AG04450 (cell line): ENCODE measurements at places on chromosomes 7 and 10.

DNA sequence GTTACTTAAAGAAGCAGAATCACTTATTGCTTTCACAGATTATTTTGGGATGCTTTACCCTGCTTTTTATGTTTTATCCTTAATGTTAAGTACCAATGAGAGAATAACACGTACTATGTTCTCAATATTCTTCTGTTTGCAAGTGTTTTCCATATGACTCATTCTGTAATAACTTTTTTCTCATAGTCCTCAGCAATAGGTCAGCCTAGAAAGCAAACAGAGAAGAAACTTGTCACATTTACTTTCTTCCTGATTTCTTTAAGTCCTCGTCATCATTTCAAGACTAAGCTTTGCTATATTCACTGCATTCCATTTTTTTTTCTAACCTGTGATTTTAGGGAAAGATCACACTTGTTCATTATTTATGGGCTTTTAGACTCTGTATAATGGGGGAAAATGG, 6.8 kb upstream of the AGR2 start:
- no peak for DNase-seq

GRCh38 chr10:87942884-87943527, 79.6 kb downstream of the PTEN start:
- DNase-seq, result no peak

DNA sequence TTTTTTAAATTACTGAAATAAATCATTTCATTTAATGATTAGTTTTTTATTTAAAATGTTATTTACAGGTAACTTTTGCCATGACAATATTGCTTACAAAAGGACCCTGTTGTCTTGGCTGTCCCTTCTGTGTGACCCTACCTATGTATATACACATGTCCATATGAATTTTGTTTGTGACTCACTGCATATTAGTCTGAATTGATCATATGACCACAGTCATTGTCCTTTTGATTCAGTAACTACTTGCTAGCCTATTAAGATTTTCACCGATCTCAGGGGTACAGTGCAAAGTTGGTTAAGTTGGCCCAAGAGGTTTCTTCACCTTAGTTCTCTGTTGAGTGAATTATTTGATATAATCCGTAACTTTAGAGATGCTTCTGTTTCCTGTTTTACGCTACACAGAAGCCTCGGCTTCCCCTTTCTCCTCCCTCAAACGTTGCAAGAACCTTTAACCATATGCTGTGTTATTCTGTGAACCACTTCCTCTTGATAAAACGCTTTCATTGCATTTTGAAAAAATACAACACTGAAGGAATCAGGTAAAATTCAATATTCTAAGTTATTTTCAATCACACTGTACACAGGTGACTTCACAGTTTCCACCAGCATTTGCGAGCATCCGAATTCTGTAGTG, 43.9 kb downstream of the APBB1IP start:
- DNase-seq, result no peak

- DNase-seq, result no peak
Measured at GRCh38 chr7:102918845-102919244, 6.0 kb downstream of the LRRC17 start.

GRCh38 chr10:133459454-133460207, 5.9 kb downstream of the SCART1 start:
- DNase-seq, result no peak

GRCh38 chr10:92567952-92568600, 5.8 kb downstream of the IDE start:
- no peak for DNase-seq

- DNase-seq, result no peak
Measured at GRCh38 chr7:128940494-128941322, 3.0 kb downstream of the IRF5 start.

DNA sequence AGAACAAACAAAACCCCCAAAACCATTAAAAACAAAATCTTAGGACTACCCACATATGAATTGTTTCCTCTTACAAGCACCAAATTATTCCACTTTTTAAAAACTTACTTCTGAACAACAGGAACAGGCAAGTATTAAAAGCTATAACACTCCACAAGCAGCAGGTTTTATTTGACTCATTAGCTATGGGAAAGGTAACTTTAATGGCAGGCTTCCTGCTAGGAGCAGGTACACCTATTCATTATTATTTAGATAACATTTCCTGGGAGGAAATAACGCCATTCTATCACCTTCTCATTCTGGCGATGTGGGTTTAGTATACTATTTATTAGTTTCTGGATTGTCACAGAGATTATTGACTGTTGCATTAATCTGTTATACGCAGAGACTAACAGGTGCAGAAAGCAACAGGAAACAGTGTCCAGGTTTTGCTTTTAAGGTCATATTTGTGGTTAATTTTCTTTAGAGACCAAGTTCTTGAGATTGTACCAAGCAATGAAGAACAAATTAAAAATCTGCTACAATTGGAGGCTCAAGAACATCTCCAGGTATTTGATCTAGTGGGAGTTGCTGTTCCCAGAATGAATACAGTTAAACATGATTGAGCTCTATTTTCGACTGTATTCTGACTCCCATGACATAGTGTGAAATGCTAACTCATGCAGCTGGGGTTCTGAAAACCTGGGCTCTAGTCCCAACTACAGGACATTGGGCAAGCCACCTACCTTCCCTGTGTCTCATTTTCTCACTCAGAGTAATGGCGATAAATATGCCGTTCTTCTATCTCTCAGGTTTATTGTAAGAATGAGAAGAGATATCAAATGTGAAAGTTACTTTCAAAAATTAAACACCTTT, 2.0 kb downstream of the CPA2 start:
- no peak for DNase-seq

GRCh38 chr7:97733276-97734161, 1.6 kb downstream of the TAC1 start:
- DNase-seq, result no peak

- peak; percentile 63 for DNase-seq
Measured at GRCh38 chr10:77702166-77702565, 64.6 kb upstream of the KCNMA1 start.

GRCh38 chr10:121369616-121370015, 228.6 kb downstream of the FGFR2 start:
- DNase-seq, result no peak

DNA sequence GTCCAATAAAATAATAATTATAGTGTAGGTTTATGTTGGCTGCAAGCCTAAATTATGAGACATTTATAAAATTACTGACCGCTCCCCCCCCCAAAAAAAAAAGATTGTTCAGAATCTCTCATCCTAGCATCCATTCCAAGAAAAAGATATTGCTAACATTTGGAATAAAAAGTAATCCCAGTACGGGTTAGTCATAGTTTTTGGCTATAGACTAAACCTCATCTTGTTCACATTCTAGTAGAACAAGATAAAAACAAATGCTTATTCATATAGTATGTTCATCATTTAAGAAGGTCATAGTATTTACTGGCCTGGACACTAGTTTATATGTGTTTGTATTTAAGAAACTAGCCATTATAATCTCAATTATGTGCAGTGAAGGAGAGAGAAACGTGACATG, 44.0 kb downstream of the ADK start:
- no peak for DNase-seq

DNA sequence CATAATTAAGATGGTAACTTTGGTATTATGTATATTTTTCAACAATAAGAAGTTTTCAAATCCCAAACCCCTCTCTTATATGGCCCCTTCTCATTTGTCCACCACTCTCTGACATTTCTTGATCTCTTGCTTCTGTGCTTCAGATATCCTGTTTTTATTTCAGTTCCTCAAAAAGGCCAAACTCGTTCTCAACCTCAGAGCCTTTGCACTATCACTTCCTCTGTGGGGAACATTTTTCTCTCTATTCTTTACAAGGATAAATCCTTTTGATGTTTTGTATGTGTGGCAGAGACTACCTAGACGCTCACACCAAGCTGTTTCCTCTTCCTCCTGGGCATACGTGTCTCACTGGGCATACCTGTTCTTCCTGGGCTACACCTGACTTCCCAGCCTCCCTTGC, 54.2 kb upstream of the FRMD4A start:
- DNase-seq, result no peak
